A549 treated with dexamethasone at 1 μM for 4 hours (cell line): ENCODE measurements at places on chromosomes 11 and 22. TPM values are rescaled to one million over a fixed set of nuclear protein-coding genes. Genes with fewer than 3 reads are reported as not detected.

The HBB gene
- total RNA-seq = not detected in 5 replicates

The LRRC56 gene
- total RNA-seq = 0.52 to 1.1 TPM (median 0.98 TPM) in 5 replicates

The CCS gene
- total RNA-seq = 24.4 to 32.1 TPM (median 27.6 TPM) in 5 replicates

The DNAJB13 gene
- total RNA-seq = 0.56 to 0.95 TPM (median 0.78 TPM) in 5 replicates

The NNMT gene
- 282 to 357 TPM (median 321 TPM) in 5 replicates for total RNA-seq

The ZP1 gene
- 0.15 to 0.28 TPM (median 0.21 TPM) in 4 of 5 replicates, not detected in the other for total RNA-seq

The TMPRSS4 gene
- total RNA-seq = 0.07 TPM in 1 of 5 replicates, not detected in the others

The GTSE1 gene
- total RNA-seq = 22.7 to 34.7 TPM (median 33.6 TPM) in 5 replicates

The CARNS1 gene
- total RNA-seq = 0.03 to 0.16 TPM (median 0.11 TPM) in 5 replicates

The GAB4 gene
- total RNA-seq = not detected in 5 replicates

The PRSS23 gene
- total RNA-seq = 350 to 444 TPM (median 402 TPM) in 5 replicates

The NAV2 gene
- 19.4 to 42.5 TPM (median 36.8 TPM) in 5 replicates for total RNA-seq

The MN1 gene
- 2.9 to 4.4 TPM (median 3.8 TPM) in 5 replicates for total RNA-seq

The RTN4RL2 gene
- 41.3 to 86.1 TPM (median 84.7 TPM) in 5 replicates for total RNA-seq

The OR51I1 gene
- not detected in 5 replicates for total RNA-seq

The FLRT1 gene
- 0.04 to 0.08 TPM (median 0.05 TPM) in 5 replicates for total RNA-seq

The TRIM6 gene
- 6.7 to 8.4 TPM (median 7.5 TPM) in 5 replicates for total RNA-seq

The SCN2B gene
- total RNA-seq = not detected in 5 replicates

The SLC1A2 gene
- 0.08 to 0.15 TPM (median 0.12 TPM) in 5 replicates for total RNA-seq

The DEFB131B gene
- total RNA-seq = not detected in 5 replicates

The RANBP1 gene
- total RNA-seq = 265 to 291 TPM (median 269 TPM) in 5 replicates

The SLC15A3 gene
- total RNA-seq = 0.09 TPM in 1 of 5 replicates, not detected in the others

The TECTA gene
- 0.04 to 0.12 TPM (median 0.07 TPM) in 5 replicates for total RNA-seq

The OR56B4 gene
- not detected in 5 replicates for total RNA-seq

The APOL3 gene
- total RNA-seq = 0.05 to 0.14 TPM (median 0.07 TPM) in 5 replicates

The HTR3B gene
- total RNA-seq = not detected in 5 replicates

The RTCB gene
- 75.8 to 83.8 TPM (median 77.1 TPM) in 5 replicates for total RNA-seq

The SCGB1D2 gene
- not detected in 5 replicates for total RNA-seq

The CASP12 gene
- total RNA-seq = not detected in 5 replicates

The CBX6 gene
- total RNA-seq = 21.0 to 32.5 TPM (median 30.6 TPM) in 5 replicates

The FAM180B gene
- 0.08 to 0.09 TPM in 2 of 5 replicates, not detected in the others for total RNA-seq

The ABCC8 gene
- total RNA-seq = 6.9 to 14.7 TPM (median 10.1 TPM) in 5 replicates

The ANO3 gene
- 0.01 to 0.04 TPM (median 0.02 TPM) in 3 of 5 replicates, not detected in the others for total RNA-seq

The CRYBB2 gene
- total RNA-seq = 0.13 TPM in 1 of 5 replicates, not detected in the others

The MS4A14 gene
- total RNA-seq = not detected in 5 replicates

The LRRC32 gene
- total RNA-seq = 0.15 to 0.51 TPM (median 0.20 TPM) in 5 replicates

The MUC6 gene
- 0.01 to 0.02 TPM in 2 of 5 replicates, not detected in the others for total RNA-seq

The IL18 gene
- total RNA-seq = 75.9 to 94.3 TPM (median 87.5 TPM) in 5 replicates

The GNG3 gene
- total RNA-seq = not detected in 5 replicates

The PAX6 gene
- total RNA-seq = 0.54 to 1.3 TPM (median 0.82 TPM) in 5 replicates

The MFRP gene
- not detected in 5 replicates for total RNA-seq

The PMM1 gene
- 25.3 to 26.9 TPM (median 25.9 TPM) in 5 replicates for total RNA-seq

The COX8A gene
- 698 to 891 TPM (median 802 TPM) in 5 replicates for total RNA-seq

The PLEKHA7 gene
- 51.3 to 73.3 TPM (median 66.1 TPM) in 5 replicates for total RNA-seq

The OR10D3 gene
- total RNA-seq = not detected in 5 replicates

The OR2AG2 gene
- 0.05 to 0.08 TPM (median 0.05 TPM) in 3 of 5 replicates, not detected in the others for total RNA-seq

The C11orf91 gene
- 0.53 to 1.7 TPM (median 0.91 TPM) in 5 replicates for total RNA-seq

The SEC14L6 gene
- not detected in 5 replicates for total RNA-seq

The TCIRG1 gene
- 51.9 to 136 TPM (median 107 TPM) in 5 replicates for total RNA-seq

The PVALB gene
- not detected in 5 replicates for total RNA-seq

The CDC42EP2 gene
- 16.1 to 22.5 TPM (median 19.6 TPM) in 5 replicates for total RNA-seq
